NCI-H1417 treated with DMSO at 0.1 percent for 48 hours (cell line): ENCODE measurements at places on chromosomes 7 and 10.

DNA sequence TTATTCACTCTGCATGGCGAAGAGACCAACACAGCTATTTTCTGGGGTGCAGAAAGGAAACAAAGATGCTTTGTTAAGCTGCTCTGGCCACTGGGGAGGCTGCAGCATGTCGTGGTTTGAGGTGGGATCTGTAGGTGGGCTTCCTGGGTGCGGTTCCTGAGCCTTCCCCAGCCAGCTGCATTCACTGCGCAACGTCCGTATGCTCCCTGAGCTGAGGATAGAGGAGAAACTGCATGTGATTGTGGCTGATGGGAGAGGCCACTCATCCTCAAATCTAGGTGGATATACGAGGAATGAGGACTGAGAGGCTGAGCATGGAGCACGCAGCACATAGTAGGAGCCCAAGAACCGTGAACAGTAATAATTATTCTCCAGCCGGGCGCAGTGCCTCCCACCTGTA, 9.9 kb upstream of the DNAAF5 start:
- no peak for DNase-seq

DNA sequence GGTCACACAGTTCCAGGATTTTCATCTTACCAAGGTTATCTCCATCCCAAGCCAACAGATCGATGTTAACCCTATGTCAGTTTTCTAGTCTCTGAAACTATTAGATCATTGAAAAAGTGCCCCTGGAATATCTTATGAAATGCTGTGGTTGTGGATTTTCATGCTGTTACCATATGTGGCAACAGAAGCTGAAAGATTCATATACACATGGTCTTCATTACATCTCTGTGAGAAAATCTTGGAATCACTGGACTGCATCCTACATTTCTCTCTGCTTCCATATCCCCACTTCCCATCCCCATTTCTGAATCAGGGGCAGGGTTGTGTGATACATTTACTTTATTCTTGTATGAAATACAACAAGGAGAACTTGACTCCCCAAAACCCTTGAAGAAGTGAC, 146.1 kb downstream of the SLC16A9 start:
- no peak for DNase-seq

DNA sequence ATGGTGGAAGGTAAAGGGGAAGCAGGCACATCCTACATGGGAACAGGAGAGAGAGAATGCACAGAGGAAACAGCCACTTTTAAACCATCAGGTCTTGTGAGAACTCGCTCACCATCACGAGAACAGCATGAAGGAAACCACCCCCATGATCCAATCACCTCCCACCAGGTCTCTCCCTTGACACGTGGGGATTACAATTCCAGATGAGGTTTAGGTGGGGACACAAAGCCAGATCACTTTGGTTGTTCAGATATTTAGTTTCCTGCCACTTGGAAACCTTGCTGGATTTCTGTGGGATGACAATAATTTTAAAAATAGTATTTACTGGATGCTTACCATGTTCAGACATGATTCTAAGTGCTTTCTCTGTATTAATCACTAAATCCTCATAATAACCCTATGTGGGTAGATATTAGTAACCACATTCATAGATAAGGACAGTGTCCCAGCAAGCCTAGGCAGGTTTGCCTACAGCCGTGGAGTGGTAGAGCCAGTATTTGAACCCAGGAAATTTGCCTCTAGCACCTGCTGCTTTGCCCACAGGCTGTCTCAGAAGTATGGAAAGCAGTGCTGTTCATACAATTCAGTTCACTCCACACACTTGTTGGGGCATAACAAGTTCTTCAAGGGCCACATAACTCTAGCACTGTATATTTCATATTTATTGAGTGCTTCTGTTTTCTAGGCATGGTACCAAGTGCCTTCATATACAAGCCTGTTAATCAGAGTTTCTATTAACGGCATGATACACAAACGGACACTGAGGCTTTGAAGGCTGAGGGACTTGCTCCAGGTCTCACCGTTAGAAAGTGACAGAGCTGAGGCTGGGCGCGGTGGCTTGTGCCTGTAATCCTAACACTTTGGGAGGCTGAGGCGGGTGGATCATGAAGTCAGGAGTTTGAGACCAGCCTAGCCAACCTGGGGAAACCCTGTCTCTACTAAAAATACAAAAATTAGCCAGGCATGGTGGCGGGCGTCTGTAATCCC, 8.3 kb downstream of the TLL2 start:
- no peak for DNase-seq

DNA sequence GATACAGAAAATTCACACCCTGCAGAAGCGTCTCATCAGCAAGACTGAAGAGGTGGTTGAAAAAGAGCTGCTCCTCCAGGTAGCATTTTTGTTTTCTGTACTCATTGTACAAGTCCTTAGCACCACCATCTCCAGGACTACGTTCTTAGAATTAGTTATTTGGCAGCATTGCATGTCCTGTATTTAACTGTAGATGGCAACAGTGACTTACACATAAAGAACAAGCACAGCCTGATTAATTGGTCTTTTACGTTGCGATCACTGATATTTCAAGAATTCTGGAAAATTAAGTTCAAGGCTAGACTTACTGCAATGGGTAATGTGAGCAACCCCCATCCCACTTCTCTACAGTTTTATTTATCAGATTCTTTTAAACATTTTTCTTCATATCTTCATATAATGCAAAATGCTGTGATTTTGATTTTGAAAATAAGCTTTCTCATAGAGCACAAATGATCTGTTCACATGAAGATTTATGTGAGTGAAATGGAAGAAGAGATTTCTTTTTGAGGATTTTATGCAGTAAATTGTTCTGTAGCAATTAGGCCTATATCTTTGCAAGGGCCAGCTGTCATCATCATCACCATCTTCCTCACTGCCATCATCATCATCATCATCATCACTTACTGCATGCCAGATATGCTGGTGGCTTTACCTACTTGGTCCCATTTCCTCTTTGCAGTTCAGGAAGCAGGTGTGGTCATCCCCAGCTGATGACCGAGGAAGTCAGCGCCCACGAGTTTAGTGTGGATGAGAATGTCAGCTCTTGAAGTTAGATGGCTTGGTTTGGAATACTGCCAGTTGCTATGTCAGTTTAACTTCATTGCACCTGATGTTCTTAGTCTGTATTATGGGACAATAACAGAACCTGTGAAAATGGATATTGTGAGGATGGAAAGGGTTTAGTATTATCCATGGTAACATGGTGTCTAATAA, 53.4 kb downstream of the CFAP58 start:
- DNase-seq, result no peak

DNA sequence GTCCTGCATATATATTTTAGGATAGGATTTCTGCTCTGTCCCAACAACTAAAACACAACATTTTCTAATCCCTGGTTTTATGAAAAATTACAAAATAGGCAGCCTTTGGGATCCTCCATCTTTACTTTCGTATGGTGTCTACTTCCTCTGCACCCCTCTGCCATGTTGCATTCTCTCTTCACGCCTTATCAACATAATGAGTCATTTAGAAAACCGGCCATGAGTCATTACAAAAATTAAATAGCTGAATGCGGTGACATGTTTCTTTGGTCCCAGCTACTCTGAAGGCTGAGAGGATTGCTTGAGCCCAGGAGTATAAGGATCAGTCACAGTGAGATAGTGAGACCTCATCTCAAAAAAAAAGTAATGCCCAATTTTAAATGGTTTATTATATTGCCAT, 148.1 kb upstream of the CELF2 start:
- DNase-seq, result no peak
